Stimulated activated CD8-positive, alpha-beta memory T cell treated with anti-CD3 and anti-CD28 coated beads, Interleukin-15, amount 100 ng/mL, for 24 hours (primary cell): ENCODE measurements at places on chromosomes 3 and 15.

DNA sequence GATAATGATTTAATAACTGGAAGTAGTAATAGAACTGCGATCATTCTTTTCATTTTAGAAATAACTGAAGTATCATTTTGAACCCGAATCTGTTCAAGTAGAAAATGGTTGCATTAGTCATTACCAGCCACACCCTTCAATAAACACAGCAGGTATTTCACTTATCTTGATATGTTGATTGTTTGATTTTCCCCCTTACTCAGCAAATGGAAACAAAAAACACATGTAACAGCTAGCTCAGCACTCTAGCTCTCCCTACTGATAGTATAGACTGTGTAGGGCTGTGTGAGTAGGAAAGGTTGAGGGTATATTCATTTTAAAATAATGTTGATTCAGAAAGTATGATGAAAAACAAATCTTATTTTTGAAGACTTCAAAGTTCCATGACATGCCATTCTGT lies 1.1 kb upstream of the GPR149 start:
- no peak for DNase-seq

GRCh38 chr3:175989161-175989560 lies 1130.0 kb downstream of the NAALADL2 start:
- DNase-seq = no peak

- no peak for DNase-seq
These were observed 456 bp upstream of the TMEM62 start for GRCh38 chr15:43132830-43133429.

DNA sequence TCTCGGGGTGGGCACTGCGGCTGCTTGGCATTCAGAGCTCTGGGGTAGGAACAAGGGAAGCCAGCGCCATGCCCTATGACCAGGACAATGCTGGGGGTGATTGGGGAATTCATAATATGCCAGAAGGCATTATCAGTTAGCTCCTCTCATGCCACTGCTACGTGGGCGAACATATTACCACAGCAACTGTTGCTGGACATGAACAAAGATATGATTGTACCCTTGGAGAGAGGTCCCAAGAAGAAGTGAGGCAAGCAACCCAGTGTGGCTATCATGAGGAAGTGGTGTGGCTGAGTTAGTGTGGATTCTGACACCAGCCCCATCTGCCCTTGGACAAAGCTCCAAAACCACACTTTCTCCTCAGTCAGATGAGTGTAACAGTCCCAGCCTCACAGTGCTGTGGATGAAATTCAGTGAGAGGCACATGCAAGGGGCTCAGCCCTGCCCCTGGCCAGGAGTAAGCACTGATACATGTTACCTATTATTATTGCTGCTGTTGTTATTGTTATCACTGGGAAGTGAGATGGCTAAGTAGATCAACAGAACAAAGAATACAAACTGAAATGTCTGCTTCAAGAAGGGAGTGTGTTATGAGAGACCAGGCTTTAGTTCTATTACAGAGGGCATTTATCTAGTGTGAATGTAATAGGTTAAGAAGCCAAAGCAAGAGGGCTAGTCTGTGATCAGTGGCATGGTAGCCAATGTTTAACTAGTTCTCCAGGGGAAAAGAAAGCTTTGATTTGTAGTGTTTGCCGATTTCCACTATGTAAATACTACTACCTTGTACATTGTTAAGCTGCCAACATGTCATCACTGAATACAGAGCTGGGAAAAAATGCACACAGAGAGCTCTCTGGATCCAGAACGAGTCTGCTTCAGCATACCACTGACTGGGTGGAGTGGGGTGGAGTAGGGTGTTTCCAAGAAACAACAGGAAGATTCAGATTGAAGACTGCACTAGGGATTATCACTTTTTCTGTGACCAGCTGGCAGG lies 222.3 kb upstream of the EIF1B start:
- DNase-seq = no peak

DNA sequence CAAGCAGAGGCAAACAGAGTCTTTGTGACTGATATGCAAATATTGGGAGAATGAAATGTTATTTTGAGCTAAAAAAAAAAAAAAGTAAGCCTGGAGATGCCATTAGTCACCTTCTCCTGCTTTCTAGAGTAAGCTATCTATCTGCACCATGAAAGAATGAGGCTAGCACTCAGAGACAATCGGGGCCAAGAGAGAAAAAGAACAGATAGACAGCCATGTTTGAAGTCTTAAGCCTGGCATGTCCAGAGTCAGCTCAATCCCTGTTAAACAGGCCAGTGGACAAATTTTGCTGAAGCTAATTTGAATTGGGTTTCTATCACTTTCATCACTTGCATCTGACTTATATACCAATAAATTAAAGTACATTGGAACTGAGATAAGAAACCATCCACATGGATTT lies 204.4 kb downstream of the SLC9A9 start:
- DNase-seq = no peak

DNA sequence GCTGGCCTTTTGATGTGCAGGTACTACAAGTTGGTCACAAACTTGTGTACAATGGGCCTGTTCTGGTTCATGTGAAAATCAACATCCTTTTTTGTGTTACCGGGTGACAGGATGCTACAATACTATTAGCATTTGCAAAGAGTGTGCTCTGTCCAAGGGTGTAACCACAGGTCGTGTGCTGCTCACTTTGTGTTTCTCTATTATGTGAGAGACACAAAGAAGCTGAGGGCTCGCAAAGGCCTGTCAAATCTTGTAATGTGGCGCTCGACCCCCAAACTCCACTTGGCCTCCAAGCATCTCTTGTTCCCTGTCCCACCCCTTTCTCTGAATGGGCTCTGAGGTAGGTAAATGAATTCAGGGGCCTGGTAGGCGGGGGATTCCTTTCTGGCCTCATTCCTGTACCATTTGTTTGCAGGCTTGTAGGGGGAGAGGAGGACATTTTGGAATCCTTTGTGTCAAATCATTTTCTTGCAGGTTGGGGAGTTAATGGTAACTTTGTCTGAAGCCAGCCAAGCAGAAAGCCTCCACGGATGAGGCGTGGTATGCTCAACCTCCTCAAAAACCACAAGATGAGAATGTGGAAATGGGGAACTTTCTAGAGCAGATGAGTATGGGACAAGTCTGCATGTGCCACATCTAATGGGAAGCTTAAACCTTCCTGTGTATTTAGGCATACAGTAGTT lies 109.1 kb downstream of the OPA1 start:
- DNase-seq = no peak

DNA sequence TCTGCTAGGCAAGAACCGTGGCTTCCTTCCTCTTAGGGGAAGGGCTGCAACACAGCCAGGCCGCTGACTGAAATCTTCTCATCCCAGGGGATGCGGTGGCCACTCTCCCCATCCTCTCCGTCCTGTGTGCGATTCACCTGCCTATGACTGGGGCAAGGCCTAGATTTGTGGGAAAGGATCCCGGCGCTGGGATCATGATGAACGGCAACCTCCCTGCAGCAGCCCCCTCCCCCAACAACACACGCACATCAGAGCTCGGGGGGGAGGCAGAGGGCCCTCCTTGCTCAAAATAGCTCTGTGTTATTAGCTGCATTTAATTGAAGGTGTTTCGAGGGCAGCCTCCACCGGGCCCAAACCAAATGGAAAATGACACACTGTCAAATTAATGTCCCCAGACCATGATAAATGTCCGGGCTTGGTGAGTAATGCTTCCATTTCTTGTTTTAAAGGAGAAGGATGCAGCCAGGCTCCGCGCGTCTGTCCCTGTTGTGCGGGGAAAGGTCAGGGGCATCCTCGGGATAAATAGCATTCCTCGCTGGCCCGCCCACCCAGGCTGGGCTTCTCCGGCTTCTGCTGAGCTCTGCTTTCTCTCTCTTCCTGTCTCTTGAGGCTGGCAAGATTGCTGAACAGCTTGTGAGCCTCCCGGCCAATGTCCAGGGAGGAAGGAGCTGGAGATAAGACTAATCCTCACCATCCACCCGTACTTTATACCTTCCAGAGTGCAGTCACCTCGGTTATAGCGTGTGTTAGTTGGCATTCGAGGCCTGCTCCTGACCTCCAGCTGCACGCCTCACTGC lies 56.4 kb upstream of the TLE3 start:
- no peak for DNase-seq

DNA sequence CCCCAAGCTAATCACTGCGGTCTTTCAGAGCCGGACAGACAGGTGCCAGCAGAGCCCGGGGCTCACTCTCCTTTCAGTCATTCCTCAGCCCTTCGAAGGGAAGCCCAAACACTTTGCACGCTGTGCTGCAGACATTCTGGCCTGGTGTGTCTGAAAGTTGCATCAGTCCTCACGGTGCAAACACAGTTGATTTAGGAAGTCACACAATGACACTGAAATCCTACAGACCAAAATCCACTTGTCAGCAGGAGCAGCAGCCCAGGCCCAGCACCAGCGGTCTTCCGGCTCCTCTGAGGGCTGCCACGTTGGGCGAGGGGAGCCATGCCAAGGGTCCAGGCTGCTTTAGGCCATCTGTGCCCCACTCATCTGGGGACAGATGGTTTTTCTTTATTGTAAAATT lies 61.6 kb downstream of the RGMA start:
- no peak for DNase-seq

DNA sequence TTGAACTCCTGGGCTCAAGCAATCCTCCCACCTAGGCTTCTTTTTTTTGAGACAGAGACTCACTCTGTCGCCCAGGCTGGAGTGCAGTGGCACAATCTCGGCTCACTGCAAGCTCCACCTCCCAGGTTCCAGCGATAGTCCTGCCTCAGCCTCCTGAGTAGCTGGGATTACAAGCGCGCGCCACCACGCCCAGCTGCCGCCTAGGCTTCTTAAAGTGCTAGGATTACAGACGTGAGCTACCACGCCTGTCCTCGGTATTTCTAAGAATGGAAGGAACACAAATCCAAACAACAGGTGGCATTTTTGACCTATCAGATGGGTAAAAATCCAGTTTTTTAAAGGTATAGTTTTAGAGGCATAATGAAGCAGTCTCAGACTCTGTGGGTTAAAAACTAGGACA lies 113.8 kb downstream of the ANP32A start:
- no peak for DNase-seq

GRCh38 chr15:38378161-38378560 lies 75.8 kb upstream of the FAM98B start:
- no peak for DNase-seq
